Astrocyte (in vitro differentiated cells and primary cell): ENCODE measurements at places on chromosomes 3 and 15.
A peak's percentile ranks its signal among the peaks of the same experiment; 100 is the strongest.

DNA sequence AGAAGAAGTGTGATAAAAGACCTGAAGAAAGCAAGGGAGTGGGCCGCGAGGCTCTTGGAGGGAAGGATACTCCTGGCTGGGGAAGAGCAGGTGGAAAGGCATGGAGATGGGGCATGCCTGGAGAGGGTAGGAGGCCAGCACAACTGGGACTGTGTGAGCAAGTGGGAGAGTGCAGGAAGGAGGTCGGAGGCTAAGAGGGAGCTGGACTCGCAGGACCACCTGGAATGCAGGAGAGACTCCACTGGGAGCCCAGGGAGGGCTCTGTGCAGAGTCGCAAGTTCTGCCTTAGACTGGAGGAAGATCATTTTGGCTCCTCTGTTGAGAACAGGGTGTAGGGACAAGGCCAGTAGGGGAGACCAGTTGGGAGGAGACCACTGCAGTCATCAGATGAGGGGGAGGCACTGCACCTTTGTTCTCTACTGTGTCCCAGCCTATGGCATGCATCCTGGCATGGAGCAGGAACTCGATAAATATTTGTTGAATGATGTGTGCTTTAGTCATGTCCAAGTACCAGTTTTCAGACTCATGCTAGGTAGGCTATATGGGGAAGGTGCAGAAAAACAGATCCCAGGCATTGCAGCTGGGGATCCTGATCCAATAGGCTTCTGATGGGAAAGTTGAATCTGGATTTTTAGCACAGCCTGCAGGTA, 13.7 kb downstream of the FAM107A start:
- DNase-seq, result peak; percentile 28

- no peak for DNase-seq
Observed at GRCh38 chr3:111035902-111036301, 35.7 kb upstream of the NECTIN3 start.

GRCh38 chr3:20652231-20652986, 466.4 kb upstream of the SGO1 start:
- no peak for DNase-seq

DNA sequence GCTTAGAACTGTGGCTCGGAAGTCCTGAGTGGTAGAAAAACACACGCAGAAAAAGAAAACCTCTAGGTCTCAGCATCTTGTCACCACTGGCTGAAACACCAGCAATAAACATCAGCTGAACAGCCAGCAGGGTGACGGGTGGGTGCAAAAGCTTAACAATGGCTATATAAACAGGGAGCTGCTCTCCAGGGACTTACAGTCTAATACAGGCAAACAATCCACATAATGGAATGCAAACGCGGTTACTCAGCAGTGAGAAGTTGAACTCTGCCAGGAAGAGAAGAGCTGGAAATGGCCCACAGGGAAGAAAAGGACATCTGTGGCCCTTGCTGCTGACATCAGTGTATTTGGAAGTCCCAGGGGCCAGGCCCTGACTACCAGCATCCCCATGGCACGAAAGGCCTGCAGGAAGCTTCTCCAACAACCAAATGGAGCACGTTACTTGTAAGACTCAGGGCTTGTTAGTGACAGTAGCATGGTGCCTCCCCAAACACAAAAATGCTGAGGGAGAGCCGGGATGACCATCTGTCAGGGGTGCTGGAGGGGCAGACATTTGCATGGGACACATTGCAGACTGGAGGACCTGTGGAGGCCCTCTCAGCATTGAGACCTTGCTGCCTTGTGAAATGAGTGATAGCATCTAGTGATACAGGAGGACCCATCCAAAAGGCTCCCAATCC, 3.0 kb downstream of the HEG1 start:
- DNase-seq, result peak; percentile 92

- peak; percentile 26 for DNase-seq
Observed at GRCh38 chr3:5197470-5198312, 10.2 kb downstream of the EDEM1 start.

- DNase-seq, result no peak
Observed at GRCh38 chr15:34065261-34065660, 26.3 kb upstream of the AVEN start.

GRCh38 chr15:101844916-101845315, 32.9 kb downstream of the OR4F15 start:
- no peak for DNase-seq

DNA sequence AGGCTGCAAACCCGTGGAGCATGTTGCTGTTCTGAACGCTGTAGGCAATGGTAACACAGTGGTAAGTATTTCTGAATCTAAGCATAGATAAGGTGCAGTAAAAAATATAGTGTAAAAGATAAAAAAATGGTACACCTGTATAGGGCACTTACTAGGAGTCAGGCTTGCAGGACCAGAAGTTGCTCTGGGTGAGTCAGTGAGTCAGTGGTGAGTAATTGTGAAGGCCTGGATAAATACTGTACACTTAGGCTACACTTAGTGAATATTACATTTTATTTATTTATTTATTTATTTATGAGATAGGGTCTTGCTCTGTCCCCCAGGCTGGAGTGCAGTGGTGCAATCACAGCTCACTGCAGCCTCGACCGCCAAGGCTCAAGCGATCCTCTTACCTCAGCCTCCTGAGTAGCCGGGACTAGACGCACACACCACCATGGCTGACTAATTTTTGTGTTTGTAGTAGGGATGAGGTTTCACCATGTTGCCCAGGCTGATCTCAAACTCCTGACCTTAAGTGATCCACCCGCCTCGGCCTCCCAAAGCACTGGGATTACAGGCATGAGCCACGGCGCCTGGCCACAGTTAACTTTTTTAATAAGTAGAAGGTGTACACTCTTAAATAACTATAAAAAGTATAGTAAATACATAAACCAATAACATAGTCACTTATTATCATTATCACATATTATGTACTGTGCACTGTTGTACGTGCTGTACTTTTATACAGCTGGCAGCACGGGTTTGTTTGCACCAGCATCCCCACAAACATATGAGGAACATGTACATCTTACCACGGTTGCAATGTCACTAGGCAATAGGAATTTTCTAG, 155.1 kb downstream of the IGF1R start:
- peak; percentile 71 for DNase-seq
